ENCODE measurements at places on chromosomes 1 and 21. TPM values are rescaled to one million over a fixed set of nuclear protein-coding genes. Genes with fewer than 3 reads are reported as not detected.

GRCh38 chr1:7678491-7679158 is 92.5 kb upstream of the VAMP3 start:
- H3K27me3 ChIP-seq: no peaks in the 10 kb centered on the region
- DNase-seq: no peak
- no peak overlapping the region for H3K4me3 ChIP-seq
- H3K36me3 ChIP-seq: no peaks in the 10 kb centered on the region
- H3K4me1 ChIP-seq: no peaks in the 10 kb centered on the region
- H3K27ac ChIP-seq: no peak overlapping the region

DNA sequence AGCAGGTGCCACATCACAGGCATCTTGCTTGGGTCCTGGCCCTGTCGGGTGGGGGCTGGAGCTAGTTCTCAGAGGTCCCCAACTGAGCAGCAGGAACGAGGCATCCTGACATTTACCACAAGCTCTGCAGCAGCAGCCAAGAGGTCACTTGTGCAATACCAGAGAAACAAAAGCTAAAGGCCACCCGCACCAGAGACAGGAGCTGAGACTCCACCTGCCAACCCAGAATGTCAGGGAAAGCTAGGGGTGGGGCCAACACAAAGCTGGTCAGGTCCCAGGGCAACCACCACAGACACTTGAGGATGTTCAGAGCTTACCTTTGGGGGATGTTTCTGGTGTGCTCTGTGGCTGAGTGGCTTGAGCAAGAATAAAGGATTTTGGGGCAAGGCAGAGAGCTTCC is 13.6 kb upstream of the SYT6 start:
- no peaks in the 10 kb centered on the region for H3K36me3 ChIP-seq
- no peak overlapping the region for H3K27ac ChIP-seq
- no peaks in the 10 kb centered on the region for H3K27me3 ChIP-seq
- no peak for DNase-seq
- no peak overlapping the region for H3K4me3 ChIP-seq
- H3K4me1 ChIP-seq: no peaks in the 10 kb centered on the region

DNA sequence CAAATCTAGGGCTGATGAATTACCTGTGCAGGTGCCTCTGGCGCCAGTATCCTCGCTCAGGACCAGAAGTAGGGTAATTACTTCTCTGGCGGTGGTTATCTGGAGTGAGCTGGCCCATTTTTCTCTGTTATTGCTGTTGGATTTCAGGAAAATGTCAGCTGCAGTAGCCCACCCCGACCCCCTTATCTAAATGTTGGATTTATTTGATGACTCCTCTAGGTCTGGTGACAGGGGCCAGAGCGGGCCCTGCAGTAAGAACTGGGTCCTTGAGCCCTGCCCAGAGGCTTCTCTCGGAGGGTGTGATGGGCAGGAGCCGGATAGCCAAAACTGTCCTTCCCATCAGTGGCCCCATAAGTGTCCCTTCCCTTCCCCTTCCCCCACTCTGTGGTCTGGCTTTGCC is 384.3 kb downstream of the PTPRU start:
- no peaks in the 10 kb centered on the region for H3K27me3 ChIP-seq
- DNase-seq: no peak
- H3K27ac ChIP-seq: no peak overlapping the region
- no peak overlapping the region for H3K4me3 ChIP-seq
- no peaks in the 10 kb centered on the region for H3K4me1 ChIP-seq

DNA sequence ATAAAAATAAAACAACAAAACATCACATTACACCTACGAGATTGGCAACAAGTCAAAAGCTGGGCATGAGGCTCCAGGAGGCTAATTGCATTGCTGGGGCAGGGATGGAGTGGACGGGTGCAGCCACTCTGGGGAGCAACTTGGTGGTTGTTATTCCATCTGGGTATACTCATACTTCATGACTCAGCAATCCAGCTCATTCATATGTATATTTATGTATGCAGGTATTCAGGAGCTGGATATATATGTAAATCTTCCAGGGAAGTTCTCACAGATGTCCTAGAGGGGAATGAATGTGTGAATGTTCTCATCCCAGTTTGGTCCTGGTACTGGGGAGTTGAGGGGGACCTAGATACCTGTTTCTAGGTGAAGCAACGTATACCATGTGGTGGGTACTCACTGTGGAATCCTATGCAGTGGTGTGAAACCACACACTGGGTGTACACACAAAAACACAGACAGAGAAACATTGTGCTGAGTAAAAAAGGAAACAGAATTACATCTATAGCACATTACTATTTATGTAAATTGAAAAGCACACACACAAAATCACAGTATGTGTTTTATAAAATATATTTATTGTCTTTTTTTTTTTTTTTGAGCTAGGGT is 79.7 kb upstream of the RAB4A start:
- H3K4me1 ChIP-seq: no peaks in the 10 kb centered on the region
- no peak overlapping the region for H3K4me3 ChIP-seq
- no peak for DNase-seq
- H3K36me3 ChIP-seq: no peaks in the 10 kb centered on the region
- H3K27me3 ChIP-seq: no peaks in the 10 kb centered on the region

- no peaks in the 10 kb centered on the region for H3K36me3 ChIP-seq
- H3K4me3 ChIP-seq: no peak overlapping the region
- H3K27me3 ChIP-seq: no peaks in the 10 kb centered on the region
- H3K4me1 ChIP-seq: no peaks in the 10 kb centered on the region
- DNase-seq: no peak
- no peak overlapping the region for H3K27ac ChIP-seq
Measured at GRCh38 chr1:154849645-154850131, 20.4 kb downstream of the KCNN3 start.

GRCh38 chr1:112358798-112359408 is 37.1 kb upstream of the CTTNBP2NL start:
- no peaks in the 10 kb centered on the region for H3K36me3 ChIP-seq
- H3K27ac ChIP-seq: peak overlapping the region; percentile 92
- H3K4me1 ChIP-seq: no peaks in the 10 kb centered on the region
- H3K4me3 ChIP-seq: no peak overlapping the region

GRCh38 chr1:226679853-226680516 is 59.1 kb downstream of the ITPKB start:
- peak; percentile 90 for DNase-seq
- H3K27ac ChIP-seq: peak overlapping the region; percentile 95
- H3K36me3 ChIP-seq: no peaks in the 10 kb centered on the region
- H3K27me3 ChIP-seq: no peaks in the 10 kb centered on the region

- no peak overlapping the region for H3K27ac ChIP-seq
- no peaks in the 10 kb centered on the region for H3K27me3 ChIP-seq
- no peaks in the 10 kb centered on the region for H3K36me3 ChIP-seq
- DNase-seq: no peak
- H3K4me1 ChIP-seq: peaks cover 9% of the 10 kb centered on the region
- peak overlapping the region; percentile 23 for H3K4me3 ChIP-seq
Measured at GRCh38 chr21:41369920-41370839, 8.4 kb downstream of the MX2 start.

GRCh38 chr1:11057477-11057876 is 2.3 kb downstream of the SRM start:
- H3K36me3 ChIP-seq: no peaks in the 10 kb centered on the region
- H3K4me1 ChIP-seq: peaks cover 9% of the 10 kb centered on the region
- H3K27me3 ChIP-seq: no peaks in the 10 kb centered on the region
- no peak for DNase-seq
- no peak overlapping the region for H3K4me3 ChIP-seq
- no peak overlapping the region for H3K27ac ChIP-seq

DNA sequence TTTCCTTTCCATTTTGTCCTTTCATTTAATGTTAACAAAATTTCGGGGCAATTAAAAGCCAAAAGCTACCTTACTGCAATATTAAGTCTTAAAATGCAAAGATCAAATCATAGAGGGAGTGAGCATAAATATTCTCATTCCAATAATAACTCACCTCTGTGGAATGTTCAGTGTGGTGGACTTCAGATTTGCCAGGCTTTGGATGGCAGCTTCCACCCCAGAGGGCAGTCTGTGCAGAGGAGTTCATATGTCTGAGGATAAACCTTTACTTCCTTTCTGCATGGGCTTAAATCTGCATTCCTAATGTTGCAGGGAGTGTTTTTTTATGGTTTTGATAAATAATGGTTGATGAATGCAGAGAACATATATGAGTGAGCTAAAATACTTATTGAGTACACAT is 16.3 kb downstream of the KIAA0040 start:
- no peak for DNase-seq
- H3K36me3 ChIP-seq: no peaks in the 10 kb centered on the region
- H3K4me3 ChIP-seq: no peak overlapping the region
- no peak overlapping the region for H3K27ac ChIP-seq
- no peaks in the 10 kb centered on the region for H3K27me3 ChIP-seq

GRCh38 chr1:54781023-54781723 is 16.9 kb upstream of the PARS2 start:
- H3K4me1 ChIP-seq: no peaks in the 10 kb centered on the region
- no peak overlapping the region for H3K4me3 ChIP-seq
- H3K36me3 ChIP-seq: no peaks in the 10 kb centered on the region
- H3K27me3 ChIP-seq: no peaks in the 10 kb centered on the region

GRCh38 chr1:19639999-19640362 is 4.1 kb upstream of the NBL1 start:
- H3K27me3 ChIP-seq: no peaks in the 10 kb centered on the region
- no peak overlapping the region for H3K27ac ChIP-seq
- no peaks in the 10 kb centered on the region for H3K4me1 ChIP-seq
- no peaks in the 10 kb centered on the region for H3K36me3 ChIP-seq
- DNase-seq: no peak

DNA sequence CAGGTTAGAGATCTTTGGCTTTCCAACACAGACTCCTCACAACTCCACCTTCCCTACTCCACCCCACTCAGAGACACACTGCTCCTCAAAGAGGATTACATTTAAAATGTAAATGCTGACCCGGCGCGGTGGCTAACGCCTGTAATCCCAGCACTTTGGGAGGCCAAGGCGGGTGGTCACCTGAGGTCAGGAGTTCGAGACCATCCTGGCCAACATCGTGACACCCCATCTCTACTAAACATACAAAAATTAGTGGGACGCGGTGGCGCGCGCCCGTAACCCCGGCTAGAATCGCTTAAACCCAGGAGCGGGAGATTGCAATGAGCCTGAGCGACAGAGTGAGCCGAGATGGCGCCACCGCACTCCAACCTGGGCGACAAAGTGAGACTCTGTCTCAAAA is 1.8 kb upstream of the ANP32E start:
- H3K4me1 ChIP-seq: no peaks in the 10 kb centered on the region
- no peak for DNase-seq
- H3K36me3 ChIP-seq: no peaks in the 10 kb centered on the region
- no peaks in the 10 kb centered on the region for H3K27me3 ChIP-seq

- no peak overlapping the region for H3K27ac ChIP-seq
- H3K4me3 ChIP-seq: no peak overlapping the region
- no peaks in the 10 kb centered on the region for H3K4me1 ChIP-seq
- H3K27me3 ChIP-seq: no peaks in the 10 kb centered on the region
- DNase-seq: no peak
Measured at GRCh38 chr1:7229696-7230631, 444.7 kb downstream of the CAMTA1 start.

The PPIAL4G gene
- total RNA-seq: 0.14 TPM

The TTLL10 gene
- not detected for total RNA-seq

The PGLYRP4 gene
- not detected for total RNA-seq

The MAP1LC3C gene
- 5.9 TPM for total RNA-seq

Measured in uterus (tissue), 4 donors.